Stimulated activated naive CD8-positive, alpha-beta T cell treated with anti-CD3 and anti-CD28 coated beads, Interleukin-15, amount 100 ng/mL, for 72 hours (primary cell): ENCODE measurements at places on chromosomes 16 and 17.

- no peak for DNase-seq
These were observed 37.0 kb upstream of the ZNF750 start for GRCh38 chr17:82876602-82877379.

DNA sequence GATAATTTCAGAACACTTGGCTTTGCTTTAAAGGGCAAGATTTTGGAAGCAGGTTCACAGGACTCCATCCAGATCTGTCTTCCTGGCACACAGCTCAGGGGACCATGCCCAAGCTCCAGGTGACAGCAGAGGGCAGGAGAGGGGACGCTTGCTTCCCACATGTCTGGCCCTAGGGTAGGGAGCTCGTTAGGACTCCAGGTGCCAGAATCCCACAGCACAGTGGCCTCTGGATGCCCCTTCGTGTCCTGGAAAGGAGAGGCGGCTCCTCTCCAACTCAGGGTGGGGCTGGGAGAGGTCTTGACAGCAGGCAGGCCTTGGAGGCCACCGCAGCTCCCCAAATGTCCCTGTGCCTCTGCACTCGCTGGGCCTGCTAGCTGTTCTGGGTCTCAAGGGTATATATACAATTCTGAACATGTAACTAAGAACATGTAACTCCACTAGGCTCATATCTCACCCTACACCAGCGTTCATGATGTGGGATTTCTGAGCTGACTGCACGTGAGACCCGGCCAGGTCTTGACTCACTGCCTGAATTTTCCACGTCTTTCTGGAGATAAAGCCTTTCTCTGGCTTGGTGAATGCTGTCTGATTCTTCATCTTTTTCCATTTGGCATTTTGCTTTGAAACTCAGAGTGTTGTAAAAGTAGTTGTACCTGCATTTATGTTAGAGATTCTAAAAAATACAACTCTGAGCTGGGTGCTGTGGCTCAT lies 52.8 kb downstream of the MARCHF10 start:
- no peak for DNase-seq

- DNase-seq: peak; percentile 72
These were observed 39.3 kb downstream of the CYB561 start for GRCh38 chr17:63406689-63407330.

DNA sequence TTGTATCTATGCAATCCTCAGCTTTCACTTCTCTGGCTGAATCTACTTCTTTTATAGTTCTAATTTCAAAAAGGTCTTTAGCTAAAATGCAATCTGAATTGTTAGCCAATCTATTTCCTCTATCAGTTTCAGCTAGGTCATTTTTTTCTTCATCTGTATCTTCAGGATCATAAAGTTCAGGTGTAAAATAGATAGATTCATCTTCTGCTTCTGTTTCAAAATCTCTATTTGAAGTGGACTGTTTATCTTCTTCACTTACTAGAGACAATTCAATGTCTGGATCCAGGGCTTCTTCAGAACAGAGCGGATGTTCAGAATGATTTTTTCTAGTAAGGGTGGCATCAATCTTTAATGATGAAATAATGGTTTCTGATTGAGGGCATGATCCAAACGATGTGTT lies 92.4 kb upstream of the NACA2 start:
- no peak for DNase-seq

DNA sequence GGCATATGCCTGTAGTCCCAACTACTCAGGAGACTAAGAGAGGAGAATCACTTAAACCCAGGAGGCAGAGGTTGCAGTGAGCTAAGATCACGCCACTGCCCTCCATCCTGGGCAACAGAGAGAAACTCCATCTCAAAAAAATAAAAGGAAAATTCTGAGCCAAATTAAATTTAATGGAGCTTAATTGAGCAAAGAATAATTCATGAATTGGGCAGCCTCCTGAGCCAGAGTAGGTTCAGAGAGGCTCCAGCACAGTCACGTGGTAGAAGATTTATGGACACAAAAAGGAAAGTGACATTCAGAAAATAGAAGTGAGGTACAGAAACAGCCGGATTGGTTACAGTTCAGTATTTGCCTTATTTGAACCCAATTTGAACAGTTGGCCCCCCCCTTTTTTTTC lies 10.9 kb downstream of the VPS35L start:
- no peak for DNase-seq

DNA sequence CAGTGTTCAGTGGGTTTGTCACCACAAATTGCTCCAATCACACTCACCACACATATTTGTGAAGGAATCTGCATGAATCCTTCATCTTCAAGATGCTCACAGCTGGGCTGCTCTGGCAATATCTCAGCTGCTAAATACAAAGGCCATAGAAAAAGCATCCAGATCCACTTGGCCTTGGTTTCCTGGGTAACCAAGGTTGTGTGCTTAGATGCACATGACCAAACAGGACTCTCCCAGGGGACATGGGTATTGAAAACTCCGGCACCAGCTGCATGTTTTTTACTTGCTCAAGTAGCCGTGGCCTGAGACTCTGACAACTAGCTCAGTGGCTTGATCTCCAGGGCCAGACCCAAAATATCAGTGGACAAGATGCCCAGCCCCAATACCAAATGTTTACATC lies 131.3 kb downstream of the CBLN1 start:
- no peak for DNase-seq

- DNase-seq: no peak
These were observed 617.7 kb upstream of the CDH11 start for GRCh38 chr16:65739518-65739917.

GRCh38 chr16:50338371-50339231 lies 30.2 kb downstream of the BRD7 start:
- DNase-seq: no peak
